ENCODE measurements at places on chromosomes 7 and 10.
A peak's percentile ranks its signal among the peaks of the same experiment; 100 is the strongest.

DNA sequence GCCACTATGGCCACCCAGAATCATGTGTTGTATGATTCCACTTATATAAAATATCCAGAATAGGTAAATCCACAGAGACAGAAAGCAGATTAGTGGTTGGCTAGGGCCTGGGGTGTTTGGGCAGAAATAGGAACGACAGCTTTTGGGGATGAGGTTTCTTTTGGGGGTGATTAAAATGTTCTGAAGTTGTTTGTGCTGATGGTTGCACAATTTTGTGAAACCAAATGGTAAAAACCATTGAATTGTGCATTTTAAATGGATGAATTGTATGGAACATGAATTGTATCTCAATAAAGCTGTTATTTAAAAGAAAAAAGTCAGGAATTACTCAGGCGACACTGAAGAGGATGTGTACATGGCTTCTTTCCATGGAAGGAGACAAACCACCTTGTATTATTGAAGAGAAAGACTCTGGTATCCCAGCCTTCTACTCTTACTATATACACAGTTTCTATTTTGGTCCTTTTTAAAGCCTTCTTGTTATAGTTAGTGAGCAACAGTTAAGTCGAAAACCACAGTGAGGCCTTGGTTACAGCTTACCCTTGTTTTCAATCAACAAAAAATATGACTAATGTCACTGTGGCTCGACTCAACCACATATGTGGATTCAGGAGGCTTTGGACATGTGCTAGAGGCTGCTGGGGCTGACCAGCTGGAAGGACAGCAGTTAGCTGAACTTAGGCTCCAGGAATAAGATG is 57.1 kb upstream of the KMT2E start:
- DNase-seq: no peak

- no peak for DNase-seq
These were observed 66.4 kb downstream of the INPP5A start for GRCh38 chr10:132603851-132604533.

- DNase-seq: no peak
These were observed 7.7 kb downstream of the CPVL start for GRCh38 chr7:29138588-29138987.

DNA sequence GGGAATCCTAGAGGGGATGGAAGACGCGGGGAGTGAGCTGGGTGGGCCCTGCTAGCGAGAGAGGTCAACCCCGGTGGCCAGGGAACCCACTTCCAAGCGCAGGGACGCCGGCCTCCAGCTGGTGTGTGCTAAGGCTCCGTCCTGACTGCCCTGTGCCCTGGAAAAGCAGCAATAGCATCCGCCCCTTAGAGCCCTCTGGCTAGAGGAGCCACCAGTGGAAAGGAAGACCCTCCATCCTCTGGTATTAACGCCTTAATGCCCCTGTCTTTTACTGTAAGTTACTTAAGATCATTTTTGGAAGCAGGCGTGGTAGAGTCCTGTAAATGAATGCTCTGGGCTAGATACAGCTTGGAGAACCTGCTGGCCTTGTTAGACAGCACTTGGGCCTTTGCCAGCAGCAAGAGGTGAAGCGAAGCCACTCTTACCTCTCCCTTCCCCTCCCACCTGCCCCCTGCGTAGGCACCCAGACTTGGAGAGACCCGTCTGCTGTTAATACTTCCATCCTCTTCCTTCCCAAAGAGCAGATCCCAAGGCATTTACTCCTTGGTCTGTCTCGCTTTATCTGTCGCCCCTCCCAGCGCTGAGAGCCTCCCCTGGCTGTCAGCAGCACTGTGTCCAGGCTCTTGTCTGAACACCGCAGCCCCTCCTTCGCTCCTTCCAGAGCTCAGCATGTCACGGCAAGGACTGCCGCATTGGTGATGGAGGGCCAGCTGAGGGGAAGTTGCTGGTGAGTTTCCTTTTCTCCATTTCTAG is 4.6 kb downstream of the REPIN1 start:
- no peak for DNase-seq

DNA sequence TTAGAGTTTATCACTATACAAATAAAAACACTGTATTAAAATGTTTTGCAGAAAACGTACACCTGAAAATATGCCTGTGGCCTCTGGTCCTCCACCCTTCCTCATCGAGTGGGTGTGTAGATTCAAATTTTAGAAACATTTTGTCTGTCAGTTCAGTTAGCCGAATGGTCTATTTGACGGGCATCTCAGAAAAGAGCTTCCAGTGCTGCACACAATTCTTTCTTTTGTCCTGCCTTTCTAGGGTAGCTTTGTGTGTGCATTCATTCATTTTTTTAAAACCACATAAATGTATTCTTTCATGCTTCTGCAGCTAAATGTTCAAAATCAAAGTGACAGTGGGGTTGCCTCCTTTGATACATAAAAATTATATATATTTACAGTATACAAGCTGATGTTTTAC is 46.8 kb downstream of the GNAI1 start:
- no peak for DNase-seq

DNA sequence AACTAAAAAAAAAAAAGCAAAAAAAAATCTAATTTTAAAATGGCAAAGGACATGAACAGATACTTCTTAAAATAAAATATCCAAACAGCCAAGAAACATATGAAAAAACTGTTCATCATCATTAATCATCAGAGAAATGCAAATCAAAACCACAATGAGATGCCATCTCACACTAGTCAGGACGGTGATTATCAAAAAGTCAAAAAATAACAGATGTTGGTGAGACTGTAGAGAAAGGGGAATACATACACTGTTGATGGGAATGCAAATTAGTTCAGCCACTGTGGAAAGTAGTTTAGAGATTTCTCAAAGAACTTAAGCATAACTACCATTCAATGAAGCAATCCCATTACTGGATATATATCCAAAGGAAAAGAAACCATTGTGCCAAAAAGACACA is 30.2 kb downstream of the COBL start:
- DNase-seq: no peak

GRCh38 chr7:157771689-157772088 is 434.9 kb downstream of the DNAJB6 start:
- DNase-seq: no peak

GRCh38 chr10:89074120-89074519 is 83.5 kb downstream of the FAS start:
- DNase-seq: no peak

GRCh38 chr7:151940048-151940811 is 16.0 kb upstream of the GALNTL5 start:
- DNase-seq: no peak

- DNase-seq: no peak
These were observed 53.0 kb upstream of the PPP1R17 start for GRCh38 chr7:31633894-31634494.

- DNase-seq: no peak
These were observed 55.1 kb downstream of the PDZD8 start for GRCh38 chr10:117320050-117320665.

DNA sequence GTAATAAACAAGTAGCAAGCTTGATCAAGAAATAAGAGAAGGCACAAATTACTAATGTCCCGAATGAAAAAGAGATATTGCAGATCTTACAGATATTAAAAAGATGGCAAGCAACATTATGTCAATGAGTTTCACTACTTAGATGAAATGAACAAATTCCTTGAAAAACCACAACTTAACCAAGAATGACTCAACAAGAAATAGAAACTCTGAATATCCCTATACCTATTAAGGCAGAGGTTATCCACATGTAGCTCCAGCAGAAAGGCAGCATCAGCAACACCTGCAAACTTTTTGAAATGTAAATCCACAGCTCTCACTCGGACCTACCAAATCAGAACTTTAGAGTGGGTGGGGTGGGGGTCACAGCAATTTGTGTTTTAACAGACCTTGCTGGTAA is 33.6 kb downstream of the PDE1C start:
- no peak for DNase-seq

DNA sequence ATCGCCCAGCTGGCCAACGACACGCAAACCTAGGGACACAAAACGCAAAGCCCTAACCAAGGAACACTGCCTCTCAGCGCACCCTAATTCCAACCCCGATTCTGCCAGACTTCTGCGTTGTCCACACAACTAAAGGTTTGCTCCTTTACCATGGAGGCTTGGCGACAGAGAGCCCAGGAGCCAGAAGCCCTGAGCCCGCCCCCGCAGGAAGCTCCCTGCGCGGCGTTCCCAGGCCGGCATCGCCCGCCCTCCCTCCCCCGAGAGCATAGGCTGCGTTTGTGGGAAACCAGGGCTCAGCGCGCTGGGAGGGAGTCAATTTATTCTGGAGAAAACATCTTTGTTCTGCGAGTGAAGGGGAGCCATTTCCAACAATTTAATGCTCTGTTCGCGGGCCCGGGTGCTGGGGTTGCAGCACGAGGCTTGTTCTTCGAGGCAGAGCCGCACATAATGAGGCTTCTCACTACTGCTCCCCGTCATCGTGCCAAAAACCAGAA is 103.9 kb downstream of the GRID1 start:
- DNase-seq: no peak

DNA sequence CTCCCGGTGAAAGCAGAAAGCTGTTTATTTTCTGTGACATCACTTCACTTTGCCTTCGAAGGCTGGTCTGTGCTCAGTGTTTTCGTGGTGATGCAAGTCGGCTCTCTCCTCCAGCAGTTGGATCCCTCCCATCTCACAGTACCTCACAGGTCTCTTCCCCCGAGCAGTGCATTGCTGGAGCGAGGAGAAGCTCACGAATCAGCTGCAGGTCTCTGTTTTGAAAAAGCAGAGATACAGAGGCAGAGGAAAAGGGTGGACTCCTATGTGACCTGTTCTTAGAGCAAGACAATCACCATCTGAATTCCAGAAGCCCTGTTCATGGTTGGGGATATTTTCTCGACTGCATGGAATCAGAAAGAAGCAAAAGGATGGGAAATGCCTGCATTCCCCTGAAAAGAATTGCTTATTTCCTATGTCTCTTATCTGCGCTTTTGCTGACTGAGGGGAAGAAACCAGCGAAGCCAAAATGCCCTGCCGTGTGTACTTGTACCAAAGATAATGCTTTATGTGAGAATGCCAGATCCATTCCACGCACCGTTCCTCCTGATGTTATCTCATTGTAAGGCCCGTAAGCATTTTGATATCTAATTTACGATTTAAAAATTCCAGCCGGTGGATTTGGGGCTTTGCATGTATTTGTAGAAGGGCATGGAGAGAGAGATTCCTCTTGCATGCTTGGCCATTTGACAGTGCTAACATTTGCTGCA is at the start of gene LGI1:
TSS of gene LGI1 (plus strand) at position 136 of the 707 bp plus-strand sequence. CDS start at position 345, 209 bp downstream.
- DNase-seq: no peak

DNA sequence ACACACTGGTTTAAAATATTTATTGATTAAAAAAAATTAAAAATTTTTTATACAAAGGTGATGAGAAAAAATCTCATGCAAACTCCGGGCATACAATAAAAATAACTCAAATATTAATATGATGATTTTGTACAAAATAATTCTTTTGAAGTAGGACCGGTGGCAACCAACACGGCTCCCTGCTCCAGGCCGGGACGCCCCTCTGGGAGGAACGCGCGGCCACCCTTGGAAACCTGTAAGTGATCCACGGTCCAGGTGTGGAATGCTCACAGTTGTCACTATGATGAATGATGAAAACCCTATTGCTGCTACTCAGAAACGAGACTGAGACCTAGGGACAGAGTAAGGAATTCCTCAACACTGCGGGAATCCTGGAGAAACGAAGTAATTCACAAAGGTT is 219.1 kb downstream of the TCERG1L start:
- DNase-seq: no peak

DNA sequence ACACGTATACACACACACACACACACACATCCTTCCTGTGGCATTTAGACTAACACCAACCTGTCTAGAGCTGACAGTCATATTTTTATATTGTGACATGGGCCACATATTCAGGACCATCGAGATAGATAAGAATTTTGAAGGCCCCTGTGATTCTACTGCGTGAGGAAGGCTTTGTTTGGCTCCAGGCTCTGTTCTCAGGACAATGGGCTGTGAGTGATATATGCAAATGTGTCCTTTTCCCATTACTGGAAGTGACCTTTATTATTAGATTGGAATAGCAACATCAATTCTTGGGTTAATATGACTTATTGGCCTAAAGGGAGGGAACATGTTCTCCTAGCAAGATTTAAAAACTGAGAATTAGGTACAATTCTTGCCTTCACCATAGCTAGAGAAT is 156.1 kb downstream of the SPAG6 start:
- DNase-seq: no peak

GRCh38 chr7:8185926-8186683 is 75.9 kb downstream of the ICA1 start:
- no peak for DNase-seq

DNA sequence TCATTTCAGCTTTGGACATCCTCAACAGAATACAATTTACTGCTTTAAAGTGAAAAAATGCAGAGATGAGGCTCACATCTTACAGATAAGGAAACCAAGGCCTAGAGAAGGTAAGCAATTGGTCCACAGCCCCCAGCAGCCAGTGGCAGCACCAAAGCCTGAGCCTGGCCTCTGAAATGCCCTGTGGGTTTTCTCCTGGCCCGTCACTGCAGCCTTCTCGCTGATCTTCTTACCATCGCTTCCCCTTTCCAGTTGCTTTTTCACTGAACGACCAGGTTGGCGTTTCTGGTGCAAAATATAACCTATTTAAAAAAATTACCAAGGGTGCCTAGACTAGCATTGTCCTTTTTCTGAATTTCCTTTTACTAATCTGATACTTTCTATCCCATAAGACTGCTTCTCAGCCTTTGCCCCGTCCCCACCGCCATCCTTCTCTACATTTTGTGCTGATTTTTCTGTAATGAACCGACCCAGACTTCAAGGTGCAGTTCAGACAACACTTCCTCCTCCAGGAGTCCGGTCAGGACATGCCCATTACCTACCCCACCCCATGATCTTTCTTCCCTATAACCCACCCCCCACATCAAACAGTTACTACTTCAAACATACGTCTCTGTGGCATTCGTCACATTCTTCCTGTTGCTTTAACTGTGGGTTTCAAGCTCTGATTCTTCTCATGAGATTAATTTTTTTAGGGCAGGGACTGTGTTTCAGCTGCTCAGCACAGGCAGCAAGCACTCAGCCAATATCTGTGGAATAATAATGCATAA is 289.4 kb downstream of the DNAJB6 start:
- no peak for DNase-seq

GRCh38 chr10:5942474-5942873 is 34.9 kb downstream of the IL15RA start:
- DNase-seq: no peak

DNA sequence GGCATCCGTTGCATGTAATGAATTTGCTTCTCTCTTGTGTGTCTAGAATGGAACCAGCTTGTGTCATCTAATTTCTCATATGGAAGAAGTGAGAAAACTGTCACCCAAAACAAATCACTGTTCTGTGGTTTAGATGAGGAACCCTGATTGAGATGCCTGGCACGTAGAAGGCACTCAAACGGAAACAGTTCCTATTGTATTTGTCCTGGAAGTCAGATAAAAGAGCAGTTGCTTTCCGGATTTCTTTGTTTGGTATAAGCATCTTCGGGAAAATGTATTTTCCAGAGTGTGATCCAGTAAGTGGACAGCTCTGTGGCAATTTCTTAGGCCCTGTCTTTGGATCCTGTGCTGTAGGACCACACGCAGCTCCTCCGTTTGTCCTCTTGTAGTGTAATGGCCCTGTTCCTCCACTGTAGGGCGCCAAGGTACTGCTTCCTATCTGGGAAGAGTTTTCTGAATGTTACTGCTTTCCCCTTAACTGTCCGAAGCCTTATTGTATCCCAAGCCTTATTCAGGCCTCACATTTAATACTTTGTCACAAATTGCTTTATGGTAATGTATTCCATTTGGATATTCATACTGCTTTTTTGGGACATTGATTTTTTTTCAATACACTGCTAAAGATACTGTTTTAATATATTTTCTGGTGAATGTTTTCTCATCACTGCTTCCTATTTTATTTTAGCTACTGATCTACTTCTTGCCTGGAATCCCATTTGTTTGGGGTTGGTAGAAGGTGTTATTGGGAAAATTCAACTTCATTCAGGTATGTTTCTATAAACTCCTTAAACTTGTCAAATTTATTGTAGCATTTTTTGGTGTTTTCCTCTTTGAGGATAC is 24.8 kb downstream of the INPP5F start:
- peak; percentile 28 for DNase-seq

GRCh38 chr10:103926722-103927319 is 8.8 kb upstream of the STN1 start:
- no peak for DNase-seq
